ENCODE measurements at places on chromosomes 3 and 15.
A peak's percentile ranks its signal among the peaks of the same experiment; 100 is the strongest.

DNA sequence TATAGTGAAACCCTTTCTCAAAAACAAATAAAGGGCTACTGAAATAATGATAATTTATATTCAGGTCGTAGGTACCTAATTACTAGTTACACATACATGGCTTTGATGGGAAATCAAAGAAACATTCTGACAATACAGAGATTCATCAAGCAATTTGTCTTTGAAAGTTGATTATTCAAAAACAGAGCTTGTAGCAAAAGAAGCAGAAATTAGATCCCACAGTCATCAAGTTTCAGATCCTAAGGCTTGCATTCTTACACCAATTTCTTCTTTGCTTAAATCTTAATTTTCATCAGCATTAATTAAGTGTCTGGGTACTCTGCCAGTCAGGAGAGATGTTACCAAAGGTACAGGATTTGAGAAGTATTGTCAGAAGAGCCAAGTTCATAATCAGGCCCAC, 1.5 kb upstream of the HEXA start:
- DNase-seq, result no peak

- DNase-seq, result no peak
Measured at GRCh38 chr3:195460091-195460713, 17.4 kb upstream of the ACAP2 start.

DNA sequence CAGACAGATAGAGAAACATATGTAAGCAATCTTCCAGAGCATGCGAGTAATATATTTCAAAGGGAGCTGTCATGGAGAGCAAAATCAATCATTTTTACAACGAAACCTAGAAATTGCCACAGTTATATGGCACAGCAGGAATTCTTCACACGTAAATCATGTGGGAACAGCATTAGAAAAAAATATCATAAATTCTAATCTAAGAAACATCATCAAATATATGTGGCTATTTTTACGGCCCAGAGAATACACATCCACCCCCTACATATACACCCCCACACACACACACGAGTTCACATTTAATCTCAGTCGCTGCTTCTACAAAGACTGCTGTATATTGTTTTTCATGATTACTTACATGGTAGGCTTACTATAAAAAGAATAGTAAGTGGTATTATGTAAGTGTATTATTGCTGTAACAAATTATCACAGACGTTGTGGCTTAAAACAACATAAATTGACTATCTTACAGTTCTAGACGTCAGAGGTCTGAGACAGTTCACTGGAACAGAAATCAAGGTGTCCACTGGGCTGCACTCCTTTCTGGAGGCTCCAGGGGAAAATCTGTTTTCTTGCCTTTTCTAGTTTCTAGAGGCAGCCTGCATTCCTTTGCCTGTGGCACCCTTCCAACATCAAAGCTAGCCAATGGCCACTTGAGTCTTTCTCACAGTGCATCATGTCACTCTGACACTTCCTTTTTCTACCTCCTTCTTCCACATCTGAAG, 363.3 kb downstream of the ULK4 start:
- DNase-seq, result no peak

DNA sequence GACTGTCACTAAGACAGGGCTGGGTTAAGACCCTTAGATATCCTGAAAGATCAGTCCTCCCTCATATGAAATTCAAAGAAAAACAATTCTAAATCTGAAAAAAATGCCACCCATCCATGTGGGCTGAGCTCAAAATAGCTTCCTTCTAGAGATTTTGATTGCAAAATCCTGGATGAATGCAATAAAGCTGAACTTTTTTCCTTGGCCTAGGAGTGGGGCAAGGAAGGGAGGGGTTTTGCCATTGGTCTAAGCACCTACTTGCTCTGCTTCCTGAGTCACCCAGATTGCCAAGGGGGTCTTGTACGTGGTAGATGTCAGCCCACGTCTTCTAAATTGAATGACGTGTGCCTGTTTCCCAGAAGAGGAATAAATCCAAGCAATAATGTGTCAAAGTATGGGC, 15.3 kb upstream of the SMAD3 start:
- DNase-seq, result no peak

DNA sequence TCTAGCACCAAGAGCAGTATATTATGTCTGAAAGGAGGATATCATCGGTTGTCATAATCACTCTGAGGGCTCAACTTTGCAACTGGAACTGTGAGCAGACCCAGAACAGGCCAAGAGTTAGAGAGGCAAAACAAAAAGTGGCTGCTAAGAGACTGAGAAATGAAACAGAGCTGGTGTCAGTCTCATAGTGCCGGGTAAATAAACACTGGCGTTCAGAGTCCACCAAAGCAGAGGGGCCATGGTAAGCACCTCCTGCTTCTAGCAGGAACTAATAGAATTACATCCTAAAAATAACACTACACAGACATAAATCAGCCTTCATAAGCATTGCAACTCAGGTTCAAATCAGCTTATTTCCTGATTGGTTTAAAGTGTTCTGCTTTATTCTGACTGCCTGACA, 10.3 kb upstream of the IL12A start:
- no peak for DNase-seq

GRCh38 chr3:151387842-151388241, 3.3 kb upstream of the P2RY12 start:
- no peak for DNase-seq

- DNase-seq, result peak; percentile 51
Measured at GRCh38 chr3:126083511-126083912, 412 bp downstream of the SLC41A3 start.

GRCh38 chr3:133943639-133944141, 48.0 kb upstream of the RAB6B start:
- no peak for DNase-seq

GRCh38 chr3:52487788-52488691, 7.1 kb upstream of the STAB1 start:
- DNase-seq, result no peak

- no peak for DNase-seq
Measured at GRCh38 chr3:56131974-56132590, 336.2 kb downstream of the ERC2 start.

- no peak for DNase-seq
Measured at GRCh38 chr15:72406936-72407335, 8.8 kb downstream of the TMEM202 start.

- no peak for DNase-seq
Measured at GRCh38 chr3:49721596-49721895, 2.1 kb upstream of the AMIGO3 start.

GRCh38 chr15:101781928-101782327, 21.4 kb upstream of the OR4F6 start:
- no peak for DNase-seq

DNA sequence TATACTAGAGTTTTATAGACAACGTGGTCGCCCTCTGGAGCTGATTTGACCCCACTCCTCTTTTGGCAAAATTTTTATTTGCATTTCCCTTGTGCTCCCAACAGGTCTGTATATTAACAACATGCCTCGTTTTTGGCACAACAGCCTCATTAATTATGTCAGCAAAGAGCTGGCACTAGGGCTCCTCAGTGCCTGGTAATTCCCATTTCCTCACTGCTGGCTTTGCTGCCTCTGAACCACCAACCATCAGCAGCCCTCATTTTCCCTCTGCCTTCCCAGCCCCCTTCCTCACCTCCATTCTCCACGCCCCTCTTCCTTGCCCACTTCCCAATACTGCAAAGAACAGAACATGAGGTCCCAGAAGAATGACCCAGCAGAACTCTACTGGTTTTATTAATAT, 204.8 kb downstream of the ABHD5 start:
- DNase-seq, result no peak

GRCh38 chr3:189144645-189145044, 27.1 kb upstream of the TPRG1 start:
- DNase-seq, result no peak

GRCh38 chr3:15612001-15612400, 10.5 kb downstream of the BTD start:
- no peak for DNase-seq

GRCh38 chr3:5520237-5520636, 332.7 kb downstream of the EDEM1 start:
- DNase-seq, result no peak

DNA sequence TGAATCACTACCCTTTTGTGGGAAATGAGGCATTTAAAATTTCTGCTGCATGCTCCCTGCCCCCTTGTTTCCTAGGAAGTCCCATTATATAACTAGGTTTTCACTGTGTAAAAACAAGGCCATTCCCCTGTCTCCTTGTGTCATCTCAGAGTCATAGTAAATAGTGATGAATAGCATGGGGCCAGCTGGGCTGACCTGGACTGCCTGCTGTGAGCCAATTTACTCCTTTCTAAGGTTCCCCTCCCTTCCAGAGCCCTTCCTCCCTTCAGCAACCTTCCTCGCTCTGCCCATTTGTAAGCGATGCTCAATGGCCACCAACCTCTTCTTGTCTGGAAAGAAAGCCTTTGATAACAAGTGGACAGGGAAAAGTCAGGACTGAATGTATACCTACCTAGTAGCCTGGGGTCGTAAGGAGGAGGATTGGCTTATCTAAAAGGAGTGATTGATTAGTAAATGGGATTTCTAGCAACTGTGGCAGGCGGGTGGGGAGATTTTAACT, 11.7 kb downstream of the ITGA11 start:
- peak; percentile 4 for DNase-seq

DNA sequence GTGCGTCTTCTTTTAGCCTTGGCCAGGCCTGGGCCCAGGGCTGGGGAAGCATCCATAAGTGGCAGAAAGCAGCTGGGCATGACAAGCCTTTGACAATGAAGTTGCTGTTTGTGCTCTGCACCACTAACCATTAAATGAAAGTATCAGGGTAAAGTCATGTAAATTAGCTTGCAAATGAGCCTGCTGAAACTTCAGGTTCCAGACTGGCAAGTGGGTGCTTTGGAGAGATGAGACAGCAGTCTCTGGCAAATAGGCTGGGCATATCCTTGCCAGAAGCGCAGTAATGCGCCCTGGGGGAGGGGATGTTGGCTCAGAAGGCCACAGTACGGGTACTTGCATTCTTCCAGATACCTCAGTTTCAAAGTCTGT, 40.7 kb downstream of the RAB6B start:
- no peak for DNase-seq

DNA sequence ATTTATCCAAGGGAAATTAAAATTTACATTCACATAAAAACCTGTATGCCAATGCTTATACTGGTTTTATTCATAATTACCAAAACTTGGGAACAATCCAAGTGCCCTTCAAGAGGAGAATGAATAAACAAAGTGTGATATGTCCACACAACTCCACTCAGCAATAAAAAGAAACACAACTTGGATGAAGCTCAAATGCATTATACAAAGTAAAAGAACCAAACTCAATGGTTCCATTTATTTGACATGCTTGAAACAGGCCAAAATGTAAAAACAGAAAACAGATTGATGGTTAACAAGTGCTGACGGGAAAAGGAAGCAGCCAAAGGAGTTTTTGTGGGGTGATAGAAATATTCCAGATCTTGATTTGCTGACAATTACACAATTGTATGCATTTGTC, 23.5 kb downstream of the OCA2 start:
- no peak for DNase-seq

GRCh38 chr15:45157974-45158373, 28.2 kb downstream of the DUOX1 start:
- no peak for DNase-seq

GRCh38 chr3:197750858-197751737, 1.4 kb downstream of the FYTTD1 start:
- DNase-seq, result peak; percentile 45

DNA sequence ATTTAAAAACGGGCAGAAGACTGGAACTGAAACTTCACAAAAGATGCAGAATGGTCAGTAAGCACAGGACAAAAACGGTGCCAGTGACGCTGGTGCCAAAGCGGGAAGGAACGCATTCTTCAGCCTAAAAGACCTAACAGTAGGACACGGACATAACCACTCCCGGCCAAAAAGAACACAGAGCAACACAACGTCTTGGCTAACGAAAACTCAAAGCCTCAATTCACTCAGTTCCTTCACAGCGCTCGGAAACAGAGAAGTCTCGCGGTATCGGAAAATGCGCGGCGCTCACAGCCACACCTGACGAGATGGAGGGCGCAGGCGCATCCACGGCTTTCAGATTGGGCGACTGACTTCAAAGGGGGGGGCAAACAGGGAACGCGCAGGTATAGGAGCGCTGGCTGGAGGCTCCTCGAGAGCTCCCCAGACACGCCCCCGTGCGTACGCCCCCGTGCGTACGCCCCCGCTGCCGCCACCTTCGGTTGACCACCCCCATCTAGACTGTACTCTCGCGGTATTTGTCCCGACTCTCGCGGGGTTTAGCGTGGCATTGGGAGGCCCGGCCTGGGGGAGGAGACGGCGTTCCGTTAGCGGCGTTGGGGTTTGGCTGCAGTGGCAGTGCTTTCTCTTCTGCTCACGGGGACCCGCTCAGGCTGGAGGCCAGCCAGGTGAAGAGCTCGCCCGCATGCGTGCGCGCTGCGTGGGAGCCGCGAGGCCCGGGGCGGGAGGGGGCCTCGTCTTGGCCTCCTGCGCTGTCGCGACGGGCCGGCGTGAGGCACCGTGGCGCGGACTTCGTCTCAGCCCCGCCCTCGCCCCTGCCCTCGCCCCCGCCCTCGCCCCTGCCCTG, at the start of gene NKTR:
Gene NKTR, plus strand, starts transcription at position 576 of the 847 bp plus-strand sequence. CDS start 321 bp downstream, outside the sequence.
- peak; percentile 99 for DNase-seq

DNA sequence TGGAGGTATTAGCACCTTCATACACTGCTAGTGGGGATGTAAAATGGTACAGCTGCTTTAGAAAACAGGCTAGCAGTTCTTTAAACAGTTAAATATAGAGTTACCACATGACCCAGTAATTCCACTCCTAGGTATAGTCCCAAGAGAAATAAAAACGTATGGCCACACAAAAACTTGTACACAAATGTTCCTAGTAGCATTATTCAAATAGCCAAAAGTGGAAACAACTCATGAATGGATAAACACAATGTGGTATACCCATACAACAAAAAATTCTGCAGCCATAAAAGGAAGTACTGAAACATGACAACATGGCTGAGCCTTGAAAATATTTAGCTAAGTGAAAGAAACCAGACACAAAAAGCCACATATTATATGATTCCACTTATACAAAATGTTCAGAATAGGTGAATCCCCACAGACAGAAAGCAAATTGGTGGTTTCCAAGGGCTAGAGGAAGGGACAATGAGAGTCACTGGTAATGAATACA, 40.8 kb upstream of the KLF13 start:
- DNase-seq, result no peak

DNA sequence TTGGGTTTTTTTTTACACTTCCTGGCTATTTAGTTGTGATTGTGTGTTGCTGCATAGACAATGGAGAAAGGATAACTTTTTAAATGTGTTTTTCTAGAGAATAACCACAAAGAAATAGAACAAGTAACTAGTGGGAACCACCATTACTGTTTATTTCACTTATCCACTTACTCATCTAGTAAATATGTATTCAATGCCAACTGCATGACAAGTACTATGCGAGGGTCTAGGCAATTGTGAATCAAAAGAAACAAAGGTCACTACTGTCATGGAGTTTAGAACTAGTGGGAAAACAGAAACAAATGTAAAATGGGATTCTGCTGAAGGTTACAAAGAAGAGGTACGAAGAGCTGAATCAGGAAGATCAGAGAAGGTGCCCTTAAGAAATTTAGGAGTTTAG, 600.9 kb upstream of the ROBO2 start:
- DNase-seq, result no peak
